ENCODE measurements at places on chromosomes 6 and 20. TPM values are rescaled to one million over a fixed set of nuclear protein-coding genes. Genes with fewer than 3 reads are reported as not detected.

The CNPY3 gene
- polyA plus RNA-seq: 40.1 TPM

The ADTRP gene
- 5.9 TPM for polyA plus RNA-seq

The CALHM4 gene
- polyA plus RNA-seq: 0.60 TPM

The AKAP7 gene
- 7.9 TPM for polyA plus RNA-seq

The DYNLRB1 gene
- 676 TPM for polyA plus RNA-seq

The GSTA1 gene
- 725 TPM for polyA plus RNA-seq

The THEMIS gene
- polyA plus RNA-seq: not detected

The FAM110A gene
- polyA plus RNA-seq: 12.6 TPM

The GCNT2 gene
- 10.5 TPM for polyA plus RNA-seq

The EMILIN3 gene
- polyA plus RNA-seq: 0.32 TPM

GRCh38 chr6:72042088-72042487, 155.7 kb downstream of the RIMS1 start:
- peak; percentile 14 for DNase-seq

- DNase-seq: no peak
These were observed 18.2 kb downstream of the TRIM26 start for GRCh38 chr6:30194797-30195690.

DNA sequence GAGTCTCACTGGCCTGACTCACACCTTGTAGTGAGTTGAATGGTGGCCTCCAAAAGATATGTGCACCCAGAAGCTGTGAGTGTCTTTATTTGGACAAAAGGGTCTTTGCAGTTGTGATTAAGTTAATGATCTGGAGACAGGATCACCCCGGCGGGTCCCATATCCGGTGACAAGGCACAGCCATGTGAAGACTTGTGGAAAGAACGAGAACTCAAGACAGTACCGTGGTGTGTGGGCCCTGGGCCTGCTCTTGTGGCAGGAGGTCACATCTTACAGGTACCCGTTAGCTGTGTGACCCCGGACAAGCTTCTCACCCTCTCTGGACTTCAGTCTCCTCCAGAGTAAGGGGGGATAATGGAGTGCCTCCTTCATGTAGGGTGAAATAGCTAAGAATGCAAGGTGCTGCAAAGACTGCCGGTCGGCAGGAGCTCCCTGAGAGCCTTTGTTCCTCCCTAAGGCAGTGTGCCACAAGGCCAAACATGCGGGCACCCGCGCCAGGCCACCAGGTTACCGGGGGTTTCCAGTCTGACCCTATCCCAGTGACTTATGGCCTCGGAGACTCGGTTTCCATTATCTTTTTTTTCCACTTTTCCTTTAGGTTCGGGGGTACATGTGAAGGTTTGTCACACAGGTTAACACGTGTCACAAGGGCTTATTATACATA, 39.2 kb downstream of the CDH4 start:
- no peak for DNase-seq

GRCh38 chr20:63664861-63665594, 6.9 kb downstream of the RTEL1 start:
- DNase-seq: no peak

DNA sequence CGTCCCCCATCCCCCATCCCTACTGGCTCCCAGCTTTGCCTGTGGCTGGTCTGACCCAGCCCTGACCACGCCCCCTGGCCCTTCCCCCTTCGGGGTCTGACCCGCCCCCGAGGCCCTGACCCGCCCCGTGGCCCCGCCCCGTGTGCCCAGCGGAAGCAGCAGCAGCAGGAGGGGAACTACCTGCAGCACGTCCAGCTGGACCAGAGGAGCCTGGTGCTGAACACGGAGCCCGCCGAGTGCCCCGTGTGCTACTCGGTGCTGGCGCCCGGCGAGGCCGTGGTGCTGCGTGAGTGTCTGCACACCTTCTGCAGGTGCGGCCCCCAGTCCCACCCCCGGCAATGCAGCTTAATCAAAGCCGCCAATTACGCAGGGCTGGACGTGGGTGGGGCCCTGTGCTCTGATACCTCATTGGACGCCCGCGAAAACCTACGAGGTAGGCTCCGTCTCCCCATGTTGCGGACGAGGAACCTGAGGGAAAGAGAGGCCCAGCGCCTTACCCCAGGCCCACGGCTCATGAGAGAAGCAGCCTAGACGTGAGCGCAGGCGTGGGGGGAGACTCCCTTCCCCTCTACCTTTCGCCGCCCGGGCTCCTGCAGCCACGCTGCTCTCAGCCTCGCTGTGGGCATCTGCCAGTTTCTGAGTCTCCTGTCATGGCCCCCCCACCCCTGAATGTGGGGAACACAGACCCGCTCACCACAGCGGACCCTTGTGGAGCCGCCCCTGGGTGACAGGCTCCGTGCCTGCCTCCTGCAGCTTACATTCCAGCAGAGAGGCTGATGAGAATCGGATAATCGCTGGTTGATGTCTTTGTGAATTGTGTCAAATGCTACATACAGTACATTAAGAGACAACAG, 12.8 kb downstream of the RBCK1 start:
- no peak for DNase-seq

GRCh38 chr6:43962458-43962857, 164.8 kb downstream of the MRPL14 start:
- DNase-seq: no peak

- no peak for DNase-seq
These were observed 28.2 kb upstream of the KCNB1 start for GRCh38 chr20:49510562-49511122.

GRCh38 chr6:163531122-163531521, 116.6 kb downstream of the QKI start:
- DNase-seq: no peak

GRCh38 chr20:58585753-58586540, 65.1 kb upstream of the STX16 start:
- no peak for DNase-seq

DNA sequence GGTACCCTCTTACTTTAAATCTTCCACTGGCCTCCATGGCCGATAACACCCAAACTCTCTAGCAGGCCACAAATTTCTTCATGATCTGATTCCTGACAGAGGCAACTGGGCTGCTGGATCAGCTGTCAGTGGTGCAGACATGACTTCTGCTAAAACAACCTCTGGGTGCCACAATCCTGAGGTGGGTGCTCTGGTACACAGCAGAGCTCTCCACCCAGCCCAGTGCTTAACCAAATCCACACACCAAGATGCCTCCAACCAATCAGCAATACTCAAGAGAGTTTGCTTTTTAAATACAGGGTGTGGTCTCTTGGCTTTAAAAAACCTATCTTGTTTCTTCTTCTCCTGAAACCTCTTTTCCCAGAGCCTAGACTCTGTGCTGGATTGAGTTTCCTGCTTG, 126.6 kb upstream of the SPACA1 start:
- DNase-seq: no peak

GRCh38 chr6:143322386-143322785, 128.1 kb downstream of the ADAT2 start:
- no peak for DNase-seq

DNA sequence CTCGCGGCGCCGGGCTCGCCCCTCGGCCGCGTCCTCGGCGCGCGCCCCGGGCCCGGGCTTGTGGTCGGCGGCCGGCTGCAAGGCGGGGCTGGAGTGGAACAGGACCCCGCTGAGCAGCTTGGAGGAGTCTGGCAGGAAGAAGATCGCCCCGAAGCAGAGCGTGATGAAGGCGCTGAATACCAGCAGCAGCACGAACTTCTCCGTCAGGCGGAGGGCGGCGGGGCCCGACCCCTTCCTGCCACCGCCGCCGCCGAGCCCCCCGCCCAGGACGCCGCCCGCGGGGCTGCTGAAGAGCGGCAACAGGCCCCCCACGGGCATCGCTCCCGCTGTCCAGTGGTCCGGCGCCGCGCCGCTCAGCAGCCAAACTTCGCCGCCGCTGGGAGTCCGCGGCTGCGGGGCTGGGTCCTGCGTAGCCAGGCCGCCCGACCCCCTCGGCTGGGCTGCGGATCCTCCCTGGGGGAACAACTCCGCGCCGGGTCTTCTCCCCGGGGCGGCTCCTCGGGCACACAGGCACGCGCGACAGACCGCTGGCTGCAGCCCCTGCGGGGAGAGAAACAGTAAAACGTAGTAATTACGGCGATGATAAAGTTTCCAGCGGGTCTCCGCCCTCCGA, 707 bp downstream of the MAN1A1 start:
- peak; percentile 61 for DNase-seq

GRCh38 chr6:106637717-106638341, 8.5 kb downstream of the QRSL1 start:
- no peak for DNase-seq

- no peak for DNase-seq
These were observed 40.8 kb upstream of the NXT1 start for GRCh38 chr20:23309781-23310180.

- no peak for DNase-seq
These were observed 11.3 kb upstream of the ABRACL start for GRCh38 chr6:139017227-139017626.

Measured in kidney (tissue), 22 donors.